HAP-1 (cell line): ENCODE measurements at places on chromosomes 13 and 19.
A peak's percentile ranks its signal among the peaks of the same experiment; 100 is the strongest.

DNA sequence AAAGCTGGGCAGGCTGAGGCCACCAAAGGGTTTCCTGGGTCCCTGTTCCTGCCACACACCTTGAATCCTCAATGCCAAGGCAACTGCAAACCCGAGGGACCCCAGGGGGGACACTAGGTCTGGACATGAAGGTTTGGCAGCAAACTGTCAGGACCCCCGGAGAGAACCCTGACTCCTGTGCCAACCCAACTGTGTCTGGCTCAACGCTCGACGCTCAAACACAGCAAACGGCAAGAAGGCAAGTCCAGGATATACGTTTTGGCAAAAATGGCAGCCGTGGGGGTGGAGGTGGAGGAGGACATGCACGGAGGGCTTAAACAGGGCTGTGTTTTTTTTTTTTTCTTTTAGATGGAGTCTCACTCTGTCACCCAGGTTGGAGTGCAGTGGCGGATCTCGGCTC, 73.0 kb downstream of the GADD45B start:
- DNase-seq, result no peak

GRCh38 chr13:86085890-86086289, 286.7 kb upstream of the SLITRK6 start:
- no peak for DNase-seq

DNA sequence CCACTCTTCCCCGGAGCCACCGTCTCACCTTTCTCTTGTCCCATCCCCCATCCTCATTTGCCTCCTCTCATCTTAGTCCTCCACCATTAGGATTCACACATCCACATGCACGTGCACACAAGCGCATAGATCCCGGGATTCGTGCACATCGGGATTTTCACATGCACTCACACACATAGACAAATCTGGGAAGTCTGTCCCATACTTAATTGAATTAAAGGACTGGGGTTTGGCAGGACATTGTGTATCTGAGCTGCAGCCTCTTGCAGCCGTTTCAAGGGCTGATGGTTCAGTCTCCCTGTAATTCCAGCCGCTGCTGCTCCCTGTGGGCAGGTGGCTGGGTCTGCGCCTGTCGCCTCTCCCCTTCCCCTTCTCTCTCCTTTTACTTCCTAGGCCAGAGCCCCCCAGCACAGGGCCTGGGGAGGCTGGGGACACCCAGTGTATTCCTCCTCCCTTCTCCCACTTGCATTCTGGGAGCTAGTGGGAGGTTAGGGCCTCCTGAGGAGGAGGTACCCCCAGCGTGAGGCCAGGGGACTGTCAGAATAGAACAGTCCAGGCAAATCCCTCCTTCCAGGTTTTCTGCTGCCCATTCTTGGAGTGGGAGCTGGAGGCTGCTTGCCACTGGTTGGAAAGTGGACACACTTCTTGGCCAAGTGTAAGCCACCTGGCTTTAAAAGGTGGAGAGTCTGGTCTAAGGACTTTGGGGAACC, 43.6 kb downstream of the LYL1 start:
- no peak for DNase-seq

- peak; percentile 79 for DNase-seq
Measured at GRCh38 chr19:1113030-1113985, 9.5 kb downstream of the GPX4 start.

DNA sequence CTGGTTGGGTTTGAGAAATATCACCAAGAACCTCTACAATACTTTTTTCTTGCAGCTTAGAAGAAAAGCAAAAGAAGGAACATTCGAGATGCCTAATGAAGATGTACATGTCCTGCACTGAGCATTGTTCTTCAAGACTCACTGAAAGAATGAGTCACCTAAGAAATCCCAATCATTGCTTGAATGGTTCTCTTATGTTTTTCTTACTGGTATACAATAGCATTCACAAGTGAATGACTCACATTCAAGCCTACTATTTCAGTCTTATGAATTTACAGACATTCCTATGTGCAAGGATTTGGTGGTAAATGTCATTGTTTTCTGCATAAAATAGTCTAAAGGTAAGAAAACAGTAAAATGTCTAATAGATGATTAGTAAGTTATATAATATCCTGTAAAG, 594.6 kb downstream of the PCDH9 start:
- DNase-seq, result no peak

DNA sequence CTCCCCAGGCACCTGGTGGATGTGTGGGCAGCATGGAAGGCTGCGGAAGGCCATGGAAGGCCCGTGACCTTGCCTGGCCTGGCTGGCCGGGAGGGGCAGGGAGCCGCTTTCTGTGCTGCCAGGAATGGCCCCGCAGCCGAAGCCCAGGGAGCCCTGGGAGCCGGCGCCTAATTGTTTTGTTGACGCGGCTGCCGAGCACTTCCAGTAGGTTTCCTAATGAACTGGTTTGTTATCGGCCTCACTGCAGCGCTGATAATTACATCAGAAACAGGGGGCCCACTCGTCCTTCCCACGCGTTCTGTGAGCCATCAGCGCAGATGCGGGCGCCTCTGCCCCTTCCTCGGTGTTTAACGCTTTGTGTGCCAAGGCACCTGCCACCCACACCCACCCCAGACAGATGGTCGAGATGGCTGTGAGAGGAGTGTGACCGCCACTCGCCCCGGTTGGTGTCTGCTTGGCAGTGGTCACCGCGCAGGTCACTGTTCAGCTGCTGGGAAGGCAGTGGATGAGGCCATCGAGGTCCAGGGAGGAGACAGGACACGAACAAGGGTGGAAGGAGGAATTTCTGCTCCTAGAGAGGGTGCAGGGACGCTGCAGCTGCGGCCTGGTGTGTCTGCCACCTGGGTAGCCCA, 124.5 kb downstream of the KDM4B start:
- DNase-seq, result no peak

GRCh38 chr19:14337510-14337909, 43.7 kb upstream of the ADGRE5 start:
- DNase-seq, result peak; percentile 86

- DNase-seq, result no peak
Measured at GRCh38 chr13:91644806-91645205, 246.4 kb downstream of the GPC5 start.

DNA sequence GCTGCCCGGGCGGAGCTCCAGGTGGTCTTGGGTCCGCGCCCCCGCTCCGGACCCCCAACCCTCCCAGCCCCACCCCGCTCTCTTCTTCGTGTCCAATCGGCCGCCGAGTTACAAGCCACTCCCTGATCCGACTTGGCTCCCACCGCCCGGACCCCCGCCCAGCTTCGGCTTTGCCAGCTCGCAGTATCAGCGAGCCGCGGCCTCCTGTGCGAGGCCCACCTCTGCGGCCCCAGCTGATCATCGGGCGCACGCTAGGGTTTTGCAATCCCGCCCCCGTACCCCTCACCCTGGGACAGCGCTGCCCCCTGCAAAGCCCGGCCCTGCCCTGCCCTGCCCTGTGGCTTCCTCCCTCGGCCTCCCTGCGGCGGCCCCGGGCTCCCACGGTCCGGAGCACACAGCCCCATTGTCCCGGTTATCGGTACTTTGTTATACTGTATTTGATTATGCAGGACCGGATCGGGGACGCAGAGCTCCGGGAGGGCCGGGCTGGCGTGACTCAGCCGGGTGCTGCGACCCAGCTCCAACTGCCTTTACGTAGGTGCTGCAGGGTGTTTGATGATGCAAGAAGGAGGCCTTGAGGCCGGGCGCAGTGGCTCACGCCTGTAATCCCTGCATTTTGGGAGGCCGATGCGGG, 598 bp upstream of the LPAR2 start:
- DNase-seq, result no peak

DNA sequence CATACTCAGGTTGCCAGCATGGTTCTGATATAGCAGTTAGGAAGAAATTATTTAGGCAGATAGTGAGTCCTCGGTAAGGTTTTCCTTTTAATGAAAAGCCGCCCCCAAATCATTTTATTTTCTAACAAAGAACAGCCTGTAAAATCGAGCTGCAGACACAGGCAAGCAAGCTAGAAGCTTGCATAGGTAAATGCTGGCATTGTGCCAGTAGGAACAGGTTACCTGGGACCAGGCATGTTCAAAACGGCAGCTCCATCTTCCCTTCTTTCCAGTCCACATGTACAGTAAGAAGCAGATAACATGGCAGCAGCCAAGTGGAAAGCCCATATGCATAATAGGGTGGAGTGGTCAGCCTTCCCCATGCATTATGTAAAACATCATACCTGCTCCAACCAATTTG, 71.1 kb downstream of the UGGT2 start:
- DNase-seq, result no peak

DNA sequence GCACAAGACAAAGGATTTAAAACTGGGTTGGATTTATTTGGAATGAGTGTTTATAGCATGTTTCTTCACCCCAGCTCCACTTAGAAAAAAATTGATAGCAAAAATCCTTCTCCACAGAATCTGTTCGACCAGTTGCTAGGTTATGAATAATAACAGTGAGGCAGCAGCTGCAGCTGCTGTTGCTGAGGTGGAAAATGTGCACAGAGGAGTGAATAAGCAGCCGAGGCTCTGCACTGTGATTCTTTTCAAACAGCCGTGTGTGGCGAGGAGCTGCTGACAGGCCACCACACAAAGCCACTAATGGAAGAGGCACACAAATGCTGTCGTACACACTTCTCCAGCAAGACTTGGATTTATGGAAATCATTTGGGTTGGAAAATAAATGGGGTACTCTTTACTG, 6.4 kb upstream of the RASL11A start:
- DNase-seq, result no peak

DNA sequence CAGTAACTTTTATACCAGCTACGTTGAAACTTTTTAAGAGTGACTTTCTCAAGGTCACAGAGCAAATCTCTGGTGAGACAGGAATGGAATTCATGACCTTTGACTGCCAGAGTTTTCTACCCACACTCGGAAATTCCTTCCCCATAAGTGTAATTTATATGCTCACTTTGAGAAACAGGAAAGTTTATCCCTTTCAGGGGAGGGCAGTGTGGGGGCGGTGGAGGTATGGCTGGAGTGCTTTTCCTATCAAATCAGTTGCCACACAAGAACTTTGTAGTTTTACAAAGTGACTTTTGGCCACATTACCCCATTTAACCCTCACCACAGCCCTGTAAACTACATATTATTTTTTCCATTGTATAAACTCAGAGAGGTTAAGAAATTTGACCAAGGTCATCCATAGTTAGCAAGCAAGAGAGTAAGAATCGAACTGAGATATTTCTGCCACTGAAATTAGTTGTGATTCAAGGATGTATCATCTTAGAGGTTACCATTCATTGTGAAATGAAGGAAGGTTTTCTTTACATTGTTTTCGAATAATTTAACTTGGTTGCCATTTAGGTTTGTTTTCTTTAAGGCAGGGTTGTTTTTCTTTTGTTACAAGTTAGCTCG, 5.9 kb downstream of the KLF12 start:
- DNase-seq, result peak; percentile 7

DNA sequence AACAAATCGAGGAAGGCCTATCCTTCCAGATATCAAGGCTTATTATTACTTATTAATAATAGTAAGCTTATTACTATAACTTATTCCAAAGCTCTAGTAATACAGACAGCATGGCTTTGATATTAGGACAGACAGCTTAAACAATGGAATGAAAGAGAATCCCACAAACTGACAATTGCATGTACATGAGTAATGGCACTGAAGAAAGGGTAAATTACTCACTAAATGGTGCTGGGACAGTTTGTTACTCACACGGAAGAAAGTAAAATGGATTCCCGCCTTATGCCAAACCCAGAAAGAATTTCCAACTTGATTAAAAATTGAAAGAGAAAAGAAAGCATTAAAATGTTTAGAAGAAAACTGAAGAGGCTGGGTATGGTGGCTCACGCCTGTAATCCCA, 60.3 kb downstream of the MIPEP start:
- no peak for DNase-seq

DNA sequence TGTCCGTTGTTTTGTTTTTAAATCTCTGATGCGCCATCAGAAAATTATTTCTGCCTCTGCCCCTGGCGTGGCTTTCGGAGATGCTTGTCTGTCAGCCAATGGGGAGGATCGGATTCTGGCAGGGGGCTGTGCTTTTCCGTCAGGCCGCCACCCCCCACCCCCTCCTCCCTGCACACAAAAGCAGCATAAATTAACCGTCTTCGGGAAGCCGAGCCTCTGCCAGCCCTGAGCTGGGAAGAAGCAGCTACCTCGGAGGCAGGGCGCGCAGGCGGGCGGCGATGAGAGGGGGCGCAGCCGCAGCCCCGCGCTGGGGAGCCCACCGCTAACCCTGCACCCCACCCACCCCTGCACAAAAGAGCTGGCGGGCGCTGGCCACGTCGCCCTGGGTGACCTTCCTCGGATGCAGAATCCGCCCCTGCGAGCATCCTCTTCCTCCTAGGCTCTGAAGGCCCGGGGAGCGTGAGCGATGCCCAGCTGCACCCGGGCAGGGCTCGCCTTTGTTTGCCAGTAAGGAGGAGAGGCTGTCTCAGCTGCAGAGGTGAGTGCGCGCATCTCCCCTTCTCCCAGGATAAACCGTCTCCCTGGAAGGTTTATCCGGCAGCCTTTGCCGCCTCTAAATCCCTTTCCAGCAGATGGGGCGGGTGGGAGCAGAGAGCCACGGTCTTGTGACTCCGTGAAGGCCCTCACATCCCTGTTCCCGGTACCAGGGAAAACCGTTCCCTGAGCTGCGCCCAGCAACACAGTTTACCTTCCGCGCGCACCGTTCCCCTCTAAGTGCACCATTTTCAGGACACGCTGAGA, at the start of gene ATCAY:
Gene ATCAY, plus strand, starts transcription at position 215 of the 801 bp plus-strand sequence. CDS start 5,083 bp downstream, outside the sequence.
- DNase-seq, result peak; percentile 26

GRCh38 chr13:21079761-21080592, 18.6 kb upstream of the LATS2 start:
- no peak for DNase-seq

- DNase-seq, result no peak
Measured at GRCh38 chr19:35689836-35690235, 14.5 kb upstream of the ZBTB32 start.

DNA sequence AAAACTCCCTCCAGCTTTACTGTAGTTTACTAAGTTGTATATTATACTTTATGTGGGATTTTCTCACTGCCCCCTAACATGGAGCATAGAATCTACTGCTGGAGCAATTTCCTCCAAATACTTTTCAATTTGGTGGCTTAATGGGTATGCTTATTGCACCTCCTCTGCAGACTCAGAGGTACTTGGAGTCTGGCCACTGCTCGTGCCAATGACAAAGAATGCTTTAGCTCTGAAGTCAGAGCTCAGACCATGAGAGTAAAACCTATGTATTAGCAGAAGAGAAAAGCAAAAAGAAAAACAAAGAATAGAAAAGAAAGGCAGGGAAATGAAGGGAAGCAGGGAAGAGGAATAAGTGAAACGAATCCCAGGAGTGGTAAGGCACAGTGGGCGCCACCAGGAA, 71.9 kb downstream of the SUCLA2 start:
- no peak for DNase-seq

DNA sequence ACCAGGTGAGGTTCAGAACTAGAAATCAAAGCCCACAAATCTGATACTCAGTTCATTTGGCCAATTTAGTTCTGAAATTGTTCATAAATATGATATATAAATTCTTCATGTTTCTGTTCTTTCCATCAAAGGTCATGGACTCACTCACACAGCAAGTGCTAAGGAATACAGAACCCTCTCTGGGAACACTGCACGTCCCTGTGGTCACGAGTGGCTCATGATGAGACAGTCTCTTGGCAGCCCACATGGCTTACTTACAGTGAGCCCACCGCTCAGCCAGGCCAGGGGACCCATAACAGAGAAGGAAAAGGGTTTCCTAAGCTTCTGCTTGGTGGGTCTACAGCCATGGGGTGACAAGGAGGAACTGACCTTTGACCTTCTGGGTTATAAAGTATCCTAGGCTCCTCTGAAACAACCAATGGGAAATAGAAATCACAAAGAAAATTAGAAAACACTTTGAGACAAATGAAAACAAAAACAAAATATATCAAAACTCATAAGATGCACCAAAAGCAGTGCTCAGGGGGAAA, 67.4 kb downstream of the CDADC1 start:
- DNase-seq, result no peak

GRCh38 chr13:46515803-46516202, 37.2 kb upstream of the LRCH1 start:
- DNase-seq, result no peak
